ENCODE measurements at places on chromosomes 16 and 17.

DNA sequence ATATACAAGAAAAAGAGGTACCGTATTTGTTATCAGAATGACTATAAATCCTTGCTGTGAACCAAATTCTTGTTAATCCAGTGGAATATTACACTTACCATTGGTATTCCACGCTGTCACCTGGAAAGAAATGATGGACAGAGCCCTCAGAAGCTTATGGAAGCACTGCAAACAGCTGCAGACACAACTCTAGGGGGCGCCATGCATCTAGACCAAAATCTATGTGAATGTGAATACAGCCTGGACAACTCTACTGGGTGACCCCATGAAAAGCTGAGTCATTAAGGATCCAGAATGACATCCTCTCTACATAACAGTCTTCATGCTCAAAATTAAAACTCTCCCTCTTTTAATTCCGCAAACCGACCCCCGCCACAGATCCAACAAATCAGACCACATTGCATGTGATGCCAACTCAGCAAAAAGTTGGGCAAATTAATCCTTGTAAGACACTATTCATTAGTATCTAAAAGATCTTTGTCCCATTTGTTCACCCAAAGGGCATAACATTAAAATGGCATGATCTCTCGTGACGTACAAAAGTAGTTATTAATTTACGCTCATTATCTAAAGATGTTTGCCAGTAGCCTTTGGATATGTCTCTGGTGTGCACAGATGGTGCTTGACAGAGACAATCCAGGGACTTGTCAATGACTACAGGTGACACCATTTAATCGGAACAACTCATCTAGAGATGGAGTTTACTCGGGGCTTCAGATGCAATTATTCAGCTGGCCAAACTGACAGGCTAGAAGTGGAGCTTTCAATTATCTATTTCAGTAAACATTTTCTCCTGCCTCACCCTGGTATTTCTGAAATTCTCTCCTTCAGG, 552.7 kb upstream of the PSMD7 start:
- no peak for DNase-seq

DNA sequence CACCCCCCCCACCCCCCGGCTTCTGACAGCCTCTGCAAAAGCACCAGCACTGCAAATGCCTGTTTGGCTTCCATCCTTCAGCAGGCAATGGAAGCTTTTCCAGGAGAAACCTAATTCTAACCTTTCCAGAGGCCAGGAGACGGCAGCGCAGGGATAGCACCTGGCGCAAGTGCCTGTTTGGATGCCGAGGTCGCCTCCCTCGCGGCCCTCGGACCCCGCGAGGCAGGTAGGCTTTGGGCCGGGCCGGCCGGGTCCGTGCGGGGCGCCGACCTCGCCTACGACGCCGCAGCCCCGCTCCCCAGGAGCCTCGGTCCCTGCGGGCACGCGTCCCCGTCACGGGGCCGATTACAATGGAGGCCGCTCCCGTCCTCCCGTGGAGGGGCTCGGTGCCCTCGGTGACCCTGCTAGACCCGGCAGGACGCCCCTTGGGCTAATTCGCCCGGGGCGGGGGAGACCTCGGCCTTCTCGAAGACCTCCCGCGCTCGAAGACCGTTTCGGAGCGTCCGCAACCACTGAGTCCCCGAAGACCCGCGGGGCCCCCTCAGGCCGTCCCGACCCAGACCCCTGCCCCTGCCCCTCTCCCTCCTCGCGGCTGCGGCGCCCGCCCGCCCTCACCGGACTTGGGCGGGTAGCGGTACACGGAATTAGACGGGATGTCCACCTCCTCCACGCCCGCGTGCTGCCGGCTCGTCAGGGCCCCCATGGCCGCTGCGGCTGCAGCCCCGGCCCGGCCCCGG, 587 bp downstream of the RNF157 start:
- DNase-seq = no peak

GRCh38 chr16:3063625-3064386, 1.6 kb upstream of the IL32 start:
- DNase-seq = no peak

DNA sequence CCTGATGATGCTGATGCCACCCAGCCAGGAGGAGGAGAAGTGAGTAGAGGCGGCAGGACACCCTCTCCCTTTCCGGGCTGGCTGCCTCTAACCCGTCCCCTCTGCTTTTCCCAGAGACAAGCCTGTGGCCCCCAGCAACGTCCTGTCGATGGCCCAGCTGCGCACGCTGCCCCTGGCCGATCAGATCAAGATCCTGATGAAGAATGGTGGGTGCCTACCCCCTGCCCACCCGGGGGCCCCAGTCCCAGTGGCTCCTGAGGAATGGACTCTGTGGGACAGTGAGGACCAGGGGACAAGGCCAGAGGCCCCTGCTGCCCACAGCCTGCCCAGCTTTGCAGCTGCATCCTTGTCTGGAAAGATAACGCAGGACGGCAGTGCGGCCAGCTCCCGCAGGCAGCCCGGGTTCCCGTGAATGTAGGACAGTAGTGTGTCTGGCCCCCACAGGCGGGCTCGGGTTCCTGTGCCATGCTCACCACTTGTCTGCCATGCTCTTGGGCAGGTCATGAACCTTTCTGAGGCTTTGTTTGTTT, 19.9 kb downstream of the POLR3E start:
- no peak for DNase-seq

- DNase-seq = no peak
Observed at GRCh38 chr16:27269300-27270150, 953 bp upstream of the NSMCE1 start.

GRCh38 chr17:51456942-51457341, 196.6 kb downstream of the UTP18 start:
- no peak for DNase-seq
